ENCODE measurements at places on chromosomes 7 and 10. TPM values are rescaled to one million over a fixed set of nuclear protein-coding genes. Genes with fewer than 3 reads are reported as not detected.

DNA sequence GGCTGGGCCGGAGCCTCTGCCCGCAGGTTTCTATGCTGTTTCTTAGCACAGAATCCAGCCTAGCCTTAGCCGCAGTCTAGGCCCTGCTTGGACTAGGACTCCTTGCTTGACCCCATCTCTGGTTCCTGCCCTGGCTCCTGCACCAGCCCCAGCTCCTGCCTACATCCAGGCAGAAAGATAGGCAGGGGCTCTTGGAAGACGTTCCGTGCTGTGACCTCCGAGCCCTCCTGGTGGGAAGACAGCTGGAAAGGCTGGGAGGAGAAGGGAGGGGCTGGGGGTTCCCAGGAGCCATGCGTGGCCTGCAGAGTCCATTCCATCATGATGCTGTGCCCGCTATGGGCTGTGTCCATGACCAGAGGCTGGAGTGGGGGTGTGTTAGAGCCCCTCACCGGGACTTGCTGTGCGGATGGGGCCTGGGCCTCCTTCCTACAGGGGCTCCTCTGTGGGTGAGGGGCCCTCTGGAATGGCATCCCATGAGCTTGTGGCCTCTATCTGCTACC lies 26.2 kb downstream of the RAMP3 start:
- peak; percentile 7 for DNase-seq

Gene ADARB2
- 0.78 TPM for total RNA-seq

Gene MMD2
- total RNA-seq: not detected

DNA sequence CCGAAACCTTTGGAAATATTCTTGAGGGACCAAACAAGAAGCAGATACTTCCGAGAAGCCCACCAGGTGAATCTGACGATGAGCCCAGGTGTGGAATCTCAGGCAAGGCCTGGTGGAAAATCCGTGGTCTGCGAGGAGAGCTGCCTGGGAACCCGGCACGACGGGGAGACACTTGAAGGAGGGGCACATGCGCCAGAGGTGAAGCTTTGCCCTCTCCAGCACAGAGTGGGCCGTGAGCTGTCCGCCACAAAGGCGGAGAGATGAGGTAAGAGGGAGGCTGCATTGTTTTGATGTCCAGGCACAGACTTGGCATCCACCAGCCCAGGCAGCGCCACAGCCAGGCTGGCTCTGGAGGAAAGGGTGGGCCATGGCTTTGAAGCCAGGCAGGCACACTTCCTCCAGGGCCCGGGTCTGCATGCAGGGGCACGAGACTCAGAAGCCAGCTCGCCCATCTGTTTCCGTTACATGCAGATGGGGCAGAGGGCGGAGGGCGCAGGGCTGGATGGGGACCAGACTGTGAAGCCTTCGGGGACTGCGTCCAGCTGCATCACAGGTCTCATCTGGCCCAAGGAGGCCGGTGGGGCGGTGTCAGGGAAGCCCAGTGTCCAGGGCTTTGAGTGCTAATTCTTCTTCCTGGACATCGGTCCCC lies 45.4 kb downstream of the CALML3 start:
- no peak for DNase-seq

DNA sequence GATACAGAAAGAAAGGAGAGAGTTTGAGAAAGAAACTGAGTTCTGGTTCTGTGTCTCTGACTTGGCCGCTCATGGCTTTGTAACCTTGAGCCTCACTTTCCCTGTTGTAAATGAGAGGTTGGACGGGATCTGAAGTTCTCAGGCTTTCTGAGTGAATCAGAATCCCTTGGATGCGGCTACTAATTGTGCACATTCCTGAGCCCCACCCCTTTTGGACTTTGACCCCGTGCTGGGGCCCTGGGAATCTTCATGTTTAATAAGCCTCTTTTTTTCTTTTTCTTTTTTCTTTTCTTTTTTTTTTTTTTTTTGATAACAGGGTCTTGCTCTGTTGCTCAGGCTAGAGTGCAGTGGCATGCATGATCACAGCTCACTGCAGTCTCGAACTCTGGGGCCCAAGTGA lies 26.9 kb downstream of the SLC25A28 start:
- DNase-seq: no peak

All from natural killer cell (primary cell).